ENCODE measurements at places on chromosomes 4 and X.

DNA sequence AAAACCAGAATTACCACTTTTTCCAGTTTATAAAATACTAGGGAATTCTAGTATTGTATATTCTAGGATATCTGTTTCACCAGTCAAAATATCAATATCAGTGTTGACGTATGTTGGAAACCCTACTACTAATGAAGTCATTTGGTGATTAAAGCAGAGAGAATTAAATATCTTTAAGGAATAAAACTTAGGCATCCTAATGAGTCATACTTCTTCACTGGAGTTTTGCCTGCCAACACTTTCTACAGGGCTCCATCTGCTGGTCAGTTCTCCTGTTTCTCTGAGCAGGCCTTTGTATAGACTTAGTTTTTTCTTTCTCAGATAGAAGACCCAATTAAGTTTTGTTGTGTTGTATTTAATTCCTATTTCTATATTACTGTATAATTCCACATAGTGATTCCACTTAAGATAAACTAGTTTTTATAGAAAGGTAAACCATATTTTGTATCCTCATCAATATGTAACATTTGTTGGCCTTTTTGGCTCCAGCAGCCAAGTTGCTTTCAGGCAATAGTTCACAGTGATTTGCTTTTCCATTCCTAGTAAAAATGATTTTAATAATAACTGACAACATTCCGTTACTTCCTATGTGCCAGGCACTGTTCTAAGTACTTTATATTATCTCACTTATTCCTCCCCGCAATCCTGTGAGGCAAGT, 3.5 kb downstream of the AP1AR start:
- peak; percentile 76 for DNase-seq

GRCh38 chr4:88531549-88531948, 8.0 kb upstream of the PYURF start:
- no peak for DNase-seq

DNA sequence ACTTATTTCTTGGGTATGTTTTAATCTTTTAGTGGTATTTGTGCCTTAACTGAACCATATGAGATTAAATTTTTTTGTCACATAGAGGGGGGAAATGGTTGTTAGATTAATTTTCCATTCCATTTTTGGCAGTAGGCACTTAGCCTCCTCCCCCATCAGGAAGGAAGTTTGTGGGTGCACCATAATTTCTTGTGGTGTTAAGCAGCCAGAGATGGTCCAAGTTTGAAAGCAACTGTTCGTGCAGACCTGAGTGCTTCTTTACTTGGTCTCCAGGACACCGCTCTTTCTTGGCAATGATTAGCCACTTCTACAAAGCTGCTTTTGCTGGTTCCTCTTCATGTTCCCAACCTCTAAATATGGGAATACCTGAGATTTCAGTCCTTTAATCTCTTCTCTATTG, 92.7 kb upstream of the RPL34 start:
- DNase-seq, result no peak

DNA sequence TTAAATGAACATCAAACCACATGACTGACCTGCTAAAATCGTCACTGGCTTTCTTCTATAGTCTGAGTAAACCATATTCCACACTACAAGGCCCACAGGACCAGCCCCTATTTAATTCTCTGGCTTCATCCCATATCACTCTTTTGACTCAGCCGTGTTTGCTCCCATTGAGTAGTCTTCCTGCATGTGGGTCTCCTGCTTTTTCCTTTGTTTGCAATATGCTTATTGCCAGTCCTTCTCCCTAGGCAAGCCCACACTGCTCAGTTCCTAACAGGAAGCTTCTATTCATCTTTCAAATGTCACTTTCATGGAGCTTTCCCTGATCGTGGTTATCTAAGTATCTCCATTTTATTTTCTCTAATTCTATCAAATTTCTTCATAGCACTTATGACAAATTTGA, 329.6 kb downstream of the RAPGEF2 start:
- DNase-seq, result no peak

GRCh38 chr4:123593655-123594054, 197.1 kb downstream of the SPRY1 start:
- no peak for DNase-seq

- peak; percentile 43 for DNase-seq
Observed at GRCh38 chr4:2256781-2257191, 5.1 kb downstream of the MXD4 start.

DNA sequence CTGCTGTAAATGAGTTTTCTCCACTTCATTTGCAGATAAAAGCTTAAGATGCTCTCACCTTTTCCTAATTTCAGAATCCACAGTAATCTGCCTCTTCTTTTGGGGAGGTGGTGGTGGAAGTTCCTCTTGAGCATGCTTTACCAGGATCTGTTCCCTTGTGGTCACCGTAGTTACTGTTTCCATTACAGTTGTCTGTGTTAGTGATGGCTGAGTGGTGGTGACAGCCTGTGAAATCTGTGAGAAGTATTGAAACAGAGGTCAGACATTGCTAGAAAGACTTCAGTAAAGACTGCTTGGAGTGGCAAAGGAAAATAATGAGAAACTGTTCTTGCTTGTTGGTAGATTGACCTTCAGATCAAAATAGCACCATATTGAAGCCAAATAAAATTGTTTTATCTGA, 666.2 kb downstream of the DMD start:
- DNase-seq, result no peak

DNA sequence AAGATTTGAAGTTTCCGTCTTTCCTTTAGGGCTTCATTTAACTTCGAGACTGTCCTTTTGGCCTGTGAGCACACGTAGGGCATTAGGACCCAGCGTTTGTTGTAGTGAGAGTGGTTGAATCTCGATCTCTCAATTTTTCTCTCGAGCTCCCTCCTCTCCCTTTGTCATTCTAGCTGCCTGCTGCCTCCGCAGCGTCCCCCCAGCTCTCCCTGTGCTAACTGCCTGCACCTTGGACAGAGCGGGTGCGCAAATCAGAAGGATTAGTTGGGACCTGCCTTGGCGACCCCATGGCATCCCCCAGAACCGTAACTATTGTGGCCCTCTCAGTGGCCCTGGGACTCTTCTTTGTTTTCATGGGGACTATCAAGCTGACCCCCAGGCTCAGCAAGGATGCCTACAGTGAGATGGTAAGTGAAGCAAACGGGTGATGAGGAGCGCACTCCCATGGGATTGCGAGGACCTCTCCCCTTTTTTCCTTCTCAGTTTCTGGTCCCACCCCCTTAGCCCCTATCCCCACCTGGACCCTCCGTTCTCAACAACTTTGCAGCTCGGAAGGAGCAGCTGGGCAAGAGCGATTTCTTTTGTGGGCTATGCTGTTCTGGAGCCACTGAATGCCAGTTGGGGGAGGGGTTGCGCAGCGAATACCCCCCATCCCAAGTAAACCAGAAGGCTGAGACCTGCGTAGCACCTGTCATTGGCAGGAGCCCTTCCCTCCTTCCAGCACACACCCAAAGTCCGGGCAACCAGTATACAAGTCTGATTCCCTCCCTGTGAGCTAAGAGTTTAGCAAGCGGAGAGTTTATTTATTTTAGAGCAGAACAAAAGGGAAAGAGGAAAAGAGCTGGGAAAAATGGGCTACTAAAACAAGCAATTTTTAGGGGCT, at the start of gene TMEM35A:
Gene TMEM35A (plus strand): TSS at position 164 of the 883 bp plus-strand sequence. CDS start 124 bp downstream, at position 288.
- DNase-seq, result no peak

DNA sequence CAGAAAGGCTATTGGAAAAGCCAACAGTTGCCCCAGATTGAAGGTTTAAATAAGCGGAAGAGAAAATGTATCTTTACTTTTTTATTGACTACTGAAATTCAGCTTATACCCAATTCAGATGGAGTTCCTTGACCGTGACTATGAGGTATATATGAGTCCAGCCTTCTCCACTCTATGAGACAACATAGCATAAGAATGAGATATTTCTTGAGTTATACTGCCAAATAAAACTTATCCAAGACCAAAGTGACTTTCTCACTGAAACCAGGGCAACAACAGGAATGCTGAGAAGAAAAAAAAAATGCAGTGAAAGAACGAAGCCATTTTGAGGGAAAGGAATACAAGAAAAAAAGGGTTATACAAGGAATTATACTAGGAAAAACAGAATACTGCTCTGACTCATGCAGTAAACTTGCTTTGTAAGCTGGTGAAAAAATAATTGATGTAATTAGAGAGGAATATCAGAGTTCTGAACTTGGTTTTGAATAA, 16.3 kb upstream of the PDK3 start:
- no peak for DNase-seq

DNA sequence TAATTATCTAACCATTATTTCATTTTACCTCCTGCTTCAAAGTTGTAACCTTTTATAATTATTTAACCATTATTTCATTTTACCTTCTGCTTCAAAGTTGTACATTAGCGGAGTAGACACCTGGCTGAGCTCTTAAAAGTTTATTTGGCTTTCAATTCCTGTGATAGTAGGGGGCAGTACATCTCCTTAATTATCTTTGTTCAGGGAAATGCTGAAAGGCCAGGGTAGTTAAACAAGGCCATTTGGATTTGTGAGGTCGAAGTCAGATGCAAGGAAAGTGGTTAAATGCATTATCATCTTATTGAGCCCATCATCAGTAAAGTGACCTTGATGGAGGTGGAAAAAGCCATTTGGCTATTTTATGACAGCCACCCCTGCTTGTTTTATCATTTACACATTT, 210.6 kb downstream of the TENM3 start:
- DNase-seq, result no peak

GRCh38 chr4:182832352-182833120, 84.7 kb downstream of the DCTD start:
- DNase-seq, result no peak
